Stimulated activated naive CD4-positive, alpha-beta T cell treated with Interleukin-2 at 50 U/mL for 16 hours (primary cell): ENCODE measurements at places on chromosomes 1 and 21.

DNA sequence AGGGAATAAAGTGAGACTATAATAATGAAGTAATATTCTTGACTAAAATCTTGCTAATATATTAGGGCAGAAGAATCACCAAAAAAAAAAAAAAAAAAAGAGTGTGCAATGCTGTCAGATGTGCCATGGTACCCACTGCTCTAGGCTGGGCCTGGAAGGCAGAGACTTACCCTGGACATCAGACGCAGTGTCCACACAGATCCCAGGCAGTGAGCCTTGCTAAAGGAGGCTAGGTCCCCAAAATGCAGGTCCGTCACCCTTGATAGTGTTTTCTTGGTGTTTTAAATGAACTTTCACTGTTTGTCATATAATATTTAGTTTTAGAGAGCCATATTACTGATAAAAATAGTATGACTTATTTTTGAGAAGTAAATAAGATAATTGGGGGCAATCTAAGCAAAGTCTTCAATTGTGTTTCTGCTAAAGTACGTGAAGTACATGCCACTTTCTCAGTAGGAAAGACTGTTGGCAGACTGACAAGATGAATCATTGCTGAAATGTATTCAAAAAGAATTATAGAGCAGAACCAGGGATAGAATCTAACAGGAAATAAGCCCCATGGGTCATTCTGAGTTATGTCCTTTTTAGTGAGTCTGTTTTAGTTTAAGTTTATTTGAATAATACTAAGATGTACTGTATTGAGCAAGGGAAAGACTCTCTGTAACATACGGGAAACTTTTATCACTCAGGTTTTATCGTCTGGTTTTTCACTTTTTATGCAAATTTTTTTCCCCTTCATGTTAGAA lies 74.6 kb upstream of the PDC start:
- no peak for DNase-seq

- peak; percentile 52 for DNase-seq
Measured at GRCh38 chr1:37473431-37474045, 842 bp upstream of the ZC3H12A start.

DNA sequence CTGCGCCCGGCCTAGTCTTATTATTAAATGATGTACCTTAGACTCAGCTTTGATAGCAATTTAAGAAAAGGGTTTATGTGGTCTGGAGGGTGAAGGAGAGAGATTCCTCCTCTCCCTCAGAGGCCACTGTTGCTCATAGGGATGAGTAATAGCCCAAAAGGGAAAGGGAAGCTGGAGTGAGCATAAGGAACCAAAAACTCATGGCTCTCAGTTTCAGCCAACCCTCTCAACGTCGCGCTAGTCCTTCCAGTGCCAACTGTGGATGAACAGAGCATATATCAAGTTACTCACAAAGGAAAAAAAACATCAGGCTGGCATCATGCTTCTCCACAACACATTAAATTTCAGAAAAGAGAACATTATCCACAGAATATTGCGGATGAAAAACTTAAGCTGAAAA lies 8.3 kb upstream of the GPR89B start:
- DNase-seq: no peak

DNA sequence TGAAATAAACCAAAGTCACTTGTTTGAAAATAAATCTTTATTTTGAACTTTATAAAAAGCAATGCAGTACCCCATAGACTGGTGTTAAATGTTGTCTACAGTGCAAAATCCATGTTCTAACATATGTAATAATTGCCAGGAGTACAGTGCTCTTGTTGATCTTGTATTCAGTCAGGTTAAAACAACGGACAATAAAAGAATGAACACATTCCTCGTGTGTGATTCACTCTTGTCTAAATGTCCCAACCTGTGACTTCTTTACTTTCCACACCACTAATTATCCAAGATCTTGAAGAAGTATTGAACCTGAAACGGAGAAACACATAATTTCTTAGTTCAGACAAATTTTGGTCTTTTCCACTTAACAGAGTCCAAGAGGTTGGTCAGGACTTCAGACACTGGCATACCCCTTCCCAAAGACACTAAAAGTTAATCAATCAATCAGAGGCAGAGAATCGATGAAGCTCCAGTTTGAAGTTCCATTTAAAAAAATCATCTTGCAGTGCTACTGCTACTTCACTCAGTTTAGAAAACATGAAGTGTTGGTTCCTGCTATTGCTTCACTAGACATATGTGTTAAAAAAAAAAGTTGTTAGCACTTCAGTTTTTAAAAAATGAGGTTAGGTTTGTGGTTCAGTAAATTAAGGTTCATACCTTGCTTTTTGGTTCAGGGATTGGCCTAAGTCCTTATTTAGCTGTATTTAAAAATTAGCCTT lies 26.2 kb downstream of the ATP1B1 start:
- no peak for DNase-seq

GRCh38 chr1:45097079-45097478 lies 85.0 kb downstream of the UROD start:
- no peak for DNase-seq

DNA sequence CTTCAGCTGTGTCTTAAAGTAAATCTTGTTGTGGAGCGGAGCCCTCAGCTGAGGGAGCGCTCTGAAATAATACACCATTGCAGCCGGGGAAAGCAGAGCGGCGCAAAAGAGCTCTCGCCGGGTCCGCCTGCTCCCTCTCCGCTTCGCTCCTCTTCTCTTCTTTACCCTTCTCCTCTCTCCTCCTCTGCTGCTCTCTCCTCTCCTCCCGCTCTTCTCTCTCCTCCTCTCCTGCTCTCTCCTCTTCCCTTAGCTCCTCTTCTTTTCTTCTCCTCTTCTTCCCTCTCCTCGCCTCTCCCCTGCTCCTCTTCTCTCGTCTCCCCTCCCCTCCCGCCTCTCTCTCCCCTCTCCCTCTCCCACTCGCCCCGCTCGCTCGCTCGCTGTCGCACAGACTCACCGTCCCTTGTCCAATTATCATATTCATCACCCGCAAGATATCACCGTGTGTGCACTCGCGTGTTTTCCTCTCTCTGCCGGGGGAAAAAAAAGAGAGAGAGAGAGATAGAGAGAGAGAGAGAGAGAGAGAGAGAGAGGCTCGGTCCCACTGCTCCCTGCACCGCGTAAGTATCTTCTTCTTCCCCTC lies at the start of gene PROX1:
TSS of gene PROX1 (plus strand) at position 47 of the 580 bp plus-strand sequence. CDS start 8,563 bp downstream, outside the sequence.
- no peak for DNase-seq

DNA sequence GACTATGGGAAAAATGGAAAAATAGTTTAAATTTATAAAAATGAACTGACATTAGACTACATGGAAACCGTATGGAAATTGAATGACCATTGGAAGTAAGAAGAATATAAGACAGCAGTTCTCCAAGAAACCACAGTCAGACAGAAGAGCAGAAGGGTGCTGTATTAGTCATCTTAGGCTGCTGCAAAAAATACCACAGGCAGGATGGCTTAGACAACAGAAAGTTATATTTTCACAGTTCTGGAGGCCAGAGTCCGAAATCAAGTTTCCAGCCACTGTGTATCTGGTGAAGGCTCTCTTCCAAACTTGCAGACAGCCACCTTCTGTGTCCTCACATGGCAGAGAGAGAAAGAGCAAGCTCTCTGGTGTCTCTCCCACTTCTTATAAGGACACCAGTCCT lies 175.2 kb downstream of the DSCAM start:
- DNase-seq: no peak

DNA sequence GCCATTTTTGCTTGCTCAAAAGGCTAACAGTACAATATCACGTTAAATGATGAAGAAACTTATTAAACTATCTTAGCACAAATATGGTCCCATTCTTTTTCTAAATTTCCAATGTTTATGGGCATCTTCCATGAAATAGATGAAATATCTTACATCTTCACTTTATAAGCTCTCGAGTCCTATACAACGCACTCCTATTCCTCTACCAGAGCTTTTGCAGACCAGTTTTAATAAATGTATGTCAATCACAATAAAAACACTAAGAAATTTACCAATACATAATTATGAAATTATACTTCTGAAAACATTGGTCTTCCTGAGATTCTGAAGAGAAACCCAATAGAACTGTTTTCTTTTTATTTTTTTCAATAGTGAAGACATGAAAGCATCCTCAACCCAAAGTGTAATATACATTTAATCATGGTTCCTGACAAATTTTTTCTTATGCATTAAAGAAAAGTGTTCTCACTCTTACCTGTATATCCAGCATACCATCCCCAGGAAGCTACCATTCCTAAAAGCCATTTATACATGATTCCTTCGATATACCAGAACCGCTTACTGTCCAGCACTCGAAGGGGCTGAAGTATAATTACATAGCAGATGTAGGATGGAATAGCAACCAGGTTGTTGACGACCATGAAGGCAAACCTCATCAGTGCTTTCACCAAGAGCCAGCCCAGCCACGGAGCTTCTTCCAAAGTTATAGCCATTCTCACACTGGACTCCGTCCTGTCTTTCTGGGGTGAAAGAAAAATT lies 1.8 kb downstream of the LPGAT1 start:
- DNase-seq: no peak

DNA sequence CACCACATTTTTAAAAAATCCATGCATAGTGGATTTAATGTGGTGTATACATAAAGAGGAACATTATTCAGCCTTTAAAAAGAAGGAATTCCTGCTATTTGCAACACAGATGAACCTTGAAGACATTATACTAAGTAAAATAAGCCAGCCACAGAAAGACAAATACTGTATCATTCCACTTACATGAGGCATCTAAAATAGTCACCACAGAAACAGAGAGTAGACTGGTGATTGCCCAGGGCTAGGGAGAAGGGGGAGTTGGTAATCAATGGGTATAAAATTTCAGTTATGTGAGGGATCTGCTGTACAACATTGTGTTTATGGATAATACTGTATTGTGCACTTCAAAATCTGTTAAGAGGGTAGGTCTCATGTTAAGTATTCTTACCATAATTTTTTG lies 10.0 kb downstream of the FAM163A start:
- DNase-seq: no peak

- no peak for DNase-seq
Measured at GRCh38 chr1:95957748-95958147, 723.7 kb downstream of the RWDD3 start.

GRCh38 chr1:20255666-20256065 lies 35.0 kb upstream of the VWA5B1 start:
- no peak for DNase-seq

DNA sequence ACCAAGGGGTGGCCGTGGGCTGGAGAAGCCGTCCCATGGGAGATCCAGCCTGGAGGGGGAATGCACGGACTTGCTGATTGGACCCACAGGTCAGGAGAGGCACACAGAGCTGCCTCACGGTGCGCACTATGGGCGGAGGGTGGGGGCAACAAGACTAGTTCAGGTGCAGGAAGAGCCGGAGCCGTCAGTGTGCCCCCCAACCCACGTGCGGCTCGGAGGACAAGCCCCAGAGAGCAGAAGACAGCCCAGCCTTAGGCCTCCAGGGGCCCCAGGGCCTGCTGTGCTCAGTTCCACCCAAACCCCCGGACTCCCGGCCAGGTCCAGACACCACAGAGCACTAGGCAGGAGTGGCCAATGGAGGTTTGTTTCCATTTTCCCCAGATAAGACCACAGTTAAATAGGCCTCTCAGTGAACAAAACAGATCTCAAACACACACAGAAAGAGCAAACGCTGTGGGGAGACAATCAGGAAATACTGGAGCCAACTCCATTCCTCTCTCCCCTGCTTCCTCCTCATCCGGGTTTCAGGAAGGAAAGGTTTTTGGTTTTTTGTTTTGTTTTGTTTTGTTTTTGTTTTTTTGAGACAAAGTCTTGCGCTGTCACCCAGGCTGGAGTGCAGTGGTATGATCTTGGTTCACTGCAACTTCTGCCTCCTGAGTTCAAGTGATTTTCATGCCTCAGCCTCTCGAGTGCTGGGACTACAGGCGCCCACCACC lies 84.2 kb downstream of the ADSS2 start:
- no peak for DNase-seq

DNA sequence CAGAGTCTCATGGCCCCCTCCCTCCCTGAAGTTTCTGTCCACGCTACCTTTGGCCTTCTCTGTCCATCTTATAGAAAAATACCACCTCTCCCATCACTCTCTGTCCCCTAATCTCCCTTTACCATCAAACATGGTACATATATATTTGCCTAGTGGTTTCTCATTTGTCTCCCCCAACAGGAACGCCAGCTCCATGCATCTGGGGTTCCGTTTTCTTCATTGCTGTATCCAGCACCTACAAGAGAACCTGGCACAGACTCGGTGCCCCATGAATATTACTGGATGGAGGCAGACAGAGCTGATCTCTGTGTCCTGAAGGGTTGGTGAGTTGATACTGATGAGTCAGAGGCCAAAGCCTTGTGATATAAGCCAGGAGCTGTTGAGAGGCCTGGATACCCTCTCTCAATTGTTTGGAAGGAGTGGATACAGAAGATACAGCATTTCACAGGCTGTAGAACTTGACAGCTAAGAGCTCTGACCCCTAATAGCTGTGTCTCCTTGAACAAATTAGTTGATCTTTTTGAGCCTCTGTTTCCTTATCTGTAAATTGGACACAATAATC lies 21.9 kb downstream of the HEYL start:
- DNase-seq: no peak

GRCh38 chr1:226572325-226572726 lies 23.8 kb downstream of the STUM start:
- no peak for DNase-seq

- no peak for DNase-seq
Measured at GRCh38 chr1:64960731-64961130, 5.6 kb downstream of the JAK1 start.

- no peak for DNase-seq
Measured at GRCh38 chr1:43447891-43448708, 5.6 kb downstream of the HYI start.

DNA sequence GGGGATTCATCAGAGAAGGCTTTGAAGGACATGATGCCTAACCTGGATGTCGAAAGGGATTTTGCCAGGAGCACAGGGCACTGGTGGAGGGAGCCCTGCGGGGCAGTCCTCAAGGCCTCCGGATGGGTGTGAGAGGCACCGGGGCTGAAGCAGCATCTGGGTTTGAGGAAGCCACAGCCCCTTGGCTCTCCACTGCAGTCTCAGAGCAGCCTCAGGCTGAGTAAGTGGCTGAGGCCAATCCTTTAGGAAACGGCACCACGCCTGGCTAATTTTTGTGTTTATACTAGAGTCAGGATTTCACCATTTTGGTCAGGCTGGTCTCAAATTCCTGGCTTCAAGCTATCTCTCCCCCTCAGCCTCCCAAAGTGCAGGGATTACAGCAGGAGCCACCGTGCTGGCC lies 12.0 kb downstream of the ERVH48-1 start:
- no peak for DNase-seq

DNA sequence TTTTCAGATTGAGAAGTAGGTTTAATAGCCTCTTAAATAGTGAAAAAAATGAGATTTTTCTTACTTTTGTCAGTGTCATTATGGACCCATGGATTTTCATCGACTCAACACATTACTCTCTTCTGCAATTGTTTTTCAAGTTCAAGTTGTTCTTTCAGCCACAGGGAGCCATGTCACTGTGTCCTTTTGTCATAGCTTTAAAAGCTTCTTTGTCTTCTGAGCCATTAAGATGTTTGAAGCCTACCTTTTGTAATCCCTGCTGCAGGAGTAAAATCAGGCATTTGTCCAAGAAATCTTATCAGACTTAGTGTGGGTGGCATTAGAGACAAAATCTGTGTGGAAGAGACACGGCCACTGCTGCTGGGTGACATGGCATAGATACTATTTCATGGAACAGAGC lies 92.8 kb upstream of the ZP4 start:
- DNase-seq: no peak
